ENCODE measurements at places on chromosomes 2 and 18.

- no peak for DNase-seq
Measured at GRCh38 chr2:145012214-145012670, 492.3 kb upstream of the ZEB2 start.

DNA sequence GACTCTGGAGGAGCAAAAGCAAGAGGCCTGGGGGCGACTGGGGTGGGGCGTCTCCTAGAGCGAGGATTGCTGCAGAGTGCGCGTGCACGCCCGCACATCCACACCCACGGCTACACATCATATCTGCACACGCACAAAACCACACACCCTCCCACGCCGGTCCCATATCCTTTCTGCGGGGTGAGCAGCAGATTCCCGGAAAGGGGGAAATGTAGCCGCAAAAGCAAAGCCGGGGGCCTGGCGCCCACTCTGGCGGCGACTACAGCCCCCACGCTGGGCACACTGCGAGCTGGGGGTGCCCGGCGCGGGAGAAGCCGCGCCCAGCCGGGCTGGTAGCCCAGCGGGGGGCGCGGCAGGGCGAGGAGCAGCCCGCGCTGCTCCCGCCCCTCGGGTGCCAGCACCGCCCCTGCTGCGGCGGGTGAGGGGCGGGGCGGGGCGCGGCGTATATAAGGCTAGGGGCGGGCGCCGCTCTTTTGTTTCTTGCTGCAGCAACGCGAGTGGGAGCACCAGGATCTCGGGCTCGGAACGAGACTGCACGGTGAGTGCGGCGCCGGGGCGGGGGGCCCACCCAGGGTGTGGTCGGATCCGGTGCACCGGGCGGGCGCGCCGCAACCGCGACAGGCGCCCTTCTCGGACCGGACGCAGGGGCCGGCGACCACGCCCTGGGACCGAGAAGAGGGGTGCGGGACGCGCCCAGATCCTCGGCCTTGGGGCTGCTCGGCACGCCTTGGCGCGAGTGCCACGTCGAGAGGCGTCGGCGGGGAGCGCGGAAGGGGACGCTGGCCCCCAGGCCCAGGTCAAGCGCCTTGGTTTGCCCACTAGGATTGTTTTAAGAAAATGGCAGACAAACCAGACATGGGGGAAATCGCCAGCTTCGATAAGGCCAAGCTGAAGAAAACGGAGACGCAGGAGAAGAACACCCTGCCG is at the start of gene TMSB10:
Gene TMSB10 (plus strand): TSS at position 476 of the 927 bp plus-strand sequence.
- peak; percentile 95 for DNase-seq

DNA sequence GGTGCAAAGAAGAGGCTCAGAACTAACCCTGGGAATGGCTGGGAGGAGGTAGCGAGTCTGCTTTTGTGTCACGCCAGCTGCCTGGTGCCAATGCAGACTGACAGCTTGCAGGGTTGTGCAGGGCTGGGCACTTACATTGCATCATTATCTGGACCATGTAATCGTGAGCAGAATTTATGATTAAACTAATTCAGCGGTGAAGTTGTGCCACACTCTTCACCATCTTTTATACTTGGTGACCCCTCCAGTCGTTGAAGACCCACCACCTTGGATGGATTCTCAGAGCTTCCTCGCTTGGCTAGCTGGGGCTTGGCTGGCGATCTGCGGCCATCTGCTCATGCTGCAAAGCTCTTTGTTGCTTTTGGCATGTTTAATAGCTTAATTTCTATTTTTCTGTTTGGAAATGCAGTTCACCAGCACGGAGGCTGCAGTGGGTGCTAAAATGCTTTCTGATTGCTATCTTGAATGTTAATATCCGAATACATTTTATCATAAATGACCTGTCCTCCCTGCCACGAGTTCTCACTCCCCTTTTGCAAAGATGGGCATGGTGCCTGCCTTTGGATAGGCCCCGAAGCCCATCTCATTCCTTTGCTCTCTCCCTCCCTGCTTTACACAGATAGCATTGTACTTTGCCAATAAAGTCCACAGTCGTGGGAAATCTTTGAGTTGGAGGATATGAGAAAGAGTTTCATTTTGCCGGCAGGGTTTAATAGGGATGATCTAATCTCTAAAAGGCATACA is 188.2 kb downstream of the PRKCE start:
- DNase-seq, result peak; percentile 37

DNA sequence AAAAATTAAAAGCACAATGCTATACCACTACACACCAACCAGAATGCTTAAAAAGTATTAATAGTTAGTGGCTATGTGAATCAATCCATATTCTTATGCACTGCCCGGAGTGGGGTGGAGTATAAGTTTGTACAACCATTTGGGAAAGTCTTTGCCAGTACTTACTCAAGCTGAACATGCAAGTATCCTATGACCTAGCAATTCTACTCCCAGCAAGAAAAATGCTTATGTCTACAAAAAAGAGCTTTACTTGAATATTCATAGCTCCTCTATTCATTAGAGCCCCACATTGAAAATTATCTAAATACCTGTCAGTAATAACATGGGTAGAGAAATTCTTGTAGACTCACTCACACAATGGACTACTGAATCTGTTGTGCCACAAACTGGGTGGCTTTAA is 21.4 kb upstream of the CNOT11 start:
- no peak for DNase-seq

GRCh38 chr2:188978291-188979081 is 4.3 kb downstream of the COL3A1 start:
- no peak for DNase-seq

GRCh38 chr18:79747156-79747845 is 50.4 kb upstream of the KCNG2 start:
- DNase-seq, result no peak

- DNase-seq, result peak; percentile 71
Measured at GRCh38 chr2:205245652-205246051, 436.6 kb upstream of the NRP2 start.

- DNase-seq, result no peak
Measured at GRCh38 chr18:32612651-32613050, 142.0 kb upstream of the GAREM1 start.

All from AG20443 (cell line).